ENCODE measurements at places on chromosomes 7 and 10.

DNA sequence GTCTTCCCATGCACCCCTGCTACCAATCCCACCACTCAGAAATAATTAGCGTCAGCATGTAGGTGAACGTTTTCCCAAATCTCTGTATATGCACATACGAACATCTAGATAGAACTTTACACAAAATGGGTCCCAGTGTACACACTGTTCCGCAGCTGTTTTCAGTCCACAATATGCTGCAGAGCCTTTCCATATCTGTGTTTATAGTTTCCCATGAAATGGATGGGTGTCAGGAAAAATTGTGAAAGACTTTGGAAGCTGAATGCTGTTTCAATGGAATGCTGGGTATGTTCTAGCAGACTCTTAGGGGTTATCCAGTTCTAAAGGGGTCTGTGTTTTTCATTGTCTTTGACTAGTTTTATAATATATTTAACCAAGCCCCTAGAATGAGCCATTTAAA, 13.8 kb downstream of the GRK5 start:
- no peak overlapping the region for H3K4me3 ChIP-seq
- peaks cover 81% of the 10 kb centered on the region for H3K4me1 ChIP-seq
- no peak overlapping the region for H3K27ac ChIP-seq
- H3K27me3 ChIP-seq, result no peaks in the 10 kb centered on the region
- no peak for DNase-seq

DNA sequence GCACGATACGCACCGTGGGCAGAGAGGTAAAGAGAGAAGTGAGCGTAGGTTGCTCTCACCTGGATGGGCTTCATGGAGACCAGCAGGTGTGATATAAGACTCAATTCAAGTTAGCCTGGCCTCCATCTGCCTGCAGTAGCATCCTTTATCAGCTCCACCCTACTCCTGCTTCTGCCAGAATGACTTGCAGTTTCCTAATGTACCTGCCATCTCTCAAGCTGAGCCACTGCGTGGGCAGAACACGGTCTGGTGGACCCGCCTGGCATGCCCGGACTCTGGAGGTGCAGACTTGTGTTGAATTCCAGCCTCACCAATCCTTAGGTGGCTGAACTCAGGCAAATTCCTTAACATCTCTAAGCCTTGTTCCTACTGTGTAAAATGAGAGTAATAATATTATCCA, 64.3 kb downstream of the STEAP1B start:
- no peak overlapping the region for H3K27ac ChIP-seq
- no peaks in the 10 kb centered on the region for H3K27me3 ChIP-seq
- DNase-seq, result no peak
- no peaks in the 10 kb centered on the region for H3K36me3 ChIP-seq
- no peaks in the 10 kb centered on the region for H3K4me1 ChIP-seq
- no peak overlapping the region for H3K4me3 ChIP-seq

DNA sequence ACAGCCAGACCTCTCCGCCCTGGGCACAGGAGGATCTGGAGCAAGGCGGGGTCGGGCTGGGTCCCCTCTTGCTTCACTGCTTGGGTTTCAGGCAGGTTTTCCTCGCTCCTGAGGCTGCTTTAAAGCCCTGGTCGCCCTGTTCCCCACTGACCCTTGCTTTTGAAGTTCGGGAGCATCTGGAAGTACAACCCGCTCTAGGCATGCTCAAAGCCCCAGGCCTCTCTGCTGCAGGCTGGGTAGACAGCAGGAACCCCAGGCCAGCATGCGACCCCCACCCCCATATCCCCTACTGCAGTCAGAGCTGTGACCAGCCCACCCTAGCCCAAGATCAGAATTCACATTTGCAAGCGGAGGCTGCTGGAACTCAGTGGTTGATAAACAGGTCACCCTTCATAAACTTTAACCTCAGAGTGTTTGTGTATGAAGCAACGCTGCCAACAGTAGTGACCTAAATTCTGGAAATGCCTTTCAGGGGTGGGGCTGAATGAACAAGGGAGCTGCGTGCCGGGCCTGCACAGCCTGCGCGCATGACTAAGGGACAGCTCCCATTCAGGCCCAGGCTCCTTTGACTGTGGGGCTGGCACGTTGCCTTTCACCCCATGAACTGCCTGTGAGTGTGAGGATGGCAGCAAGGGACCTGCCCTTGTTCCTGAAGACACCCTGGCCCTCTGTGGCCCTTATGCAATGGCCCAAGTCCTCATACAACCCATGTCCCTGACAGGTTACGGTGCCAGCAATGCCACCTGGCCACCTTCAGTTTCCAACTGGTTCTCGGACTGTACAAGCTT, 52.5 kb downstream of the PROSER2 start:
- no peaks in the 10 kb centered on the region for H3K27me3 ChIP-seq
- peak overlapping the region; percentile 83 for H3K27ac ChIP-seq
- no peak overlapping the region for H3K4me3 ChIP-seq

GRCh38 chr10:127774766-127775559, 38.0 kb downstream of the FOXI2 start:
- no peaks in the 10 kb centered on the region for H3K4me1 ChIP-seq
- no peak overlapping the region for H3K4me3 ChIP-seq
- no peaks in the 10 kb centered on the region for H3K27me3 ChIP-seq
- no peak overlapping the region for H3K27ac ChIP-seq

DNA sequence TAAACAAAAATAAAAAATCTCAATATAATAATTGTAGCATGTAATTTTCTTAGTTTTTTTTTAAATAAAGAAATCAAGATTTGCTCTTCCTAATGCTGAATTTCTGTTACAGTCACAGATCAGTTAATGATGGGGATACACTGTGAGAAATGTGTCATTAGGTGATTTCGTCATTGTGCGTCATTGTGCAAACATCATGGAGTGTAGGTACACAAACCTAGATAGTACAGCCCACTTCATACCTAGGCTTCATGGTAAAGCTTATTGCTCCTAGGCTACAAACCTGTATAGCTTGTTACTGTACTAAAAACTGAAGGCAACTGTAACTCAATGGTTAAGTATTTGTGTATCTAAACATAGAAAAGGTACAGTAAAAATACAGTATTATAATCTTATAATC, 74.4 kb upstream of the LSM8 start:
- no peaks in the 10 kb centered on the region for H3K4me1 ChIP-seq
- no peak for DNase-seq
- H3K4me3 ChIP-seq, result no peak overlapping the region
- no peaks in the 10 kb centered on the region for H3K27me3 ChIP-seq
- H3K27ac ChIP-seq, result no peak overlapping the region

GRCh38 chr10:76248649-76249200, 817.3 kb downstream of the LRMDA start:
- H3K27ac ChIP-seq, result no peak overlapping the region
- no peaks in the 10 kb centered on the region for H3K36me3 ChIP-seq
- no peak for DNase-seq
- H3K27me3 ChIP-seq, result no peaks in the 10 kb centered on the region
- H3K4me1 ChIP-seq, result no peaks in the 10 kb centered on the region
- H3K4me3 ChIP-seq, result no peak overlapping the region

DNA sequence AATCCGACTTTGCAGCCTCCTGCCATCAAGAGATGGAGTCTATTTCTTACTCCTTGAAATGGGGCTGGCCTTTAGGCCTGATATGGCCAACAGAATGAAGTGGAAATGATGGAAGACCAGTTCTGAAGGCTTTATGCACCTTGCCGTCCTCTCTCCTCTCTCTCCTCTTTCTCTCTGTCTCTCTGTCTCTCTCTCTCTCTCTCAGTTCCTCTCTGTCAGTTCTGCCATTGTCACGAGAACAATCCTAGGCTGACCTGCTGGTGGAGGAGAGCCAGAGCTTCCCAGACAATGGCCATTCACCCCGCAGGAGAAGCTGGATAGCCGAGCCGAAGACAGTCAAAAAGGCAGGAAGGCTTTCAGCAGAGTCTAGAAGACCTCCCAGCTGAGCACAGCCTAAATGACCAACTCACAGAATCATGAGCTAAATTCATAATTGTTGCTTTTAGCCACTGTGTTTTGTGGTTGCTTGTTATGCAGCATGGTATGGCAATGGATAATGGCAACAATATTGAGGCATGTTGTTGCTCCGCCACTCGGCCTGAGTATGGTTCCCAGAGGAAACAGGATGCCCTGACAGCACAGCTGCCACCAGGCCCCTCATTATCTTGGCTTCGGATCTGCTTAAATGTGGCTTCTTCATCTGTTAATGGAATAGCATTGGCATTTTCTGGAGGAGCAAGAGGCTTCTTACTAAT, 35.5 kb downstream of the FRMPD2 start:
- no peaks in the 10 kb centered on the region for H3K36me3 ChIP-seq
- no peaks in the 10 kb centered on the region for H3K4me1 ChIP-seq
- H3K27me3 ChIP-seq, result peaks cover 4% of the 10 kb centered on the region
- DNase-seq, result no peak
- no peak overlapping the region for H3K27ac ChIP-seq

GRCh38 chr7:48875045-48875916, 49.1 kb upstream of the CDC14C start:
- no peak for DNase-seq
- no peak overlapping the region for H3K27ac ChIP-seq
- no peaks in the 10 kb centered on the region for H3K36me3 ChIP-seq
- H3K4me1 ChIP-seq, result no peaks in the 10 kb centered on the region
- no peak overlapping the region for H3K4me3 ChIP-seq

DNA sequence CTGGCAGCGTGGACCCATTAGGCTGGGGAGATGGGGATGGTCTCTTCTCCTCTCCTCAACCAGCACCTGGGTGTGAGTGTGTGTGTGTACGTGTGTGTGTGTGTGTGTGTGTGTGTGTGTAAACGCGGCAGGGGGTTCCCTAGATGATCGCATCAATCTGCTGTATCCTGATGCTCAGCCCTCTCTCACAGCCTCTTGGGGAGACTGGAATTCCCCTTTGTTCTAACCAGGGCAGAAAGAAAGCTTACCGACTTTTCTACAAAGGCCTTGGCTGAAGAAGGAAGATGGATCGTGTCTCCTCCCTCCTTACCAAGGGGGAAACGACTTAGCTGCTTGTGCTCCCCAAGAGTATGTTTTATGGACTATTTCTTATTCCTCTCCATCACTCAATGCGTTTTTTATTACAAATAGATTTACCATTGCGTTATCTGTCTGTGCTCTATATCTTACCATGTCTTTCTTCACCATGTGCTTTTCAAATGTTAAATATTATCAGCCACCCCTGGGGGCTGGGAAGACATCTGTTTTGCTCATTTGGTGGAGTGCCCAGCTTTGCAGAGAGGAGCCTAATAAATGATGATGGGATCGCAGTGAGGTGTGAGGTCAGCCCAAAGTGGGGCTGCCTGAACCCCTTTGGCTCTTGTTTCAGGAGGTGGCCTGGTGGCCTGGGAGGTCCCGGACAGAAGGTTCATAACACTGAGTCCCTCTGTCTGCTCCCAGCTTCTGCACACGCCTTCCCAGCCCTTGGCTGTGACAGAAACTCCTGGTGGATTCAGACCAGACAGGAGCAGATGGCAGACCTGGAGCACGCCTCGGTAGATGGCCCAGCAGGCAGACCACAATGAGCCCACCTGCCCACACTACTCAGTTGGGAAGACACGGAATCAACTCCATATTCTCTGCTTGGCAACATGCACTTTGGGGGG, 262.0 kb downstream of the PRPF18 start:
- H3K4me3 ChIP-seq, result no peak overlapping the region
- H3K27ac ChIP-seq, result no peak overlapping the region
- DNase-seq, result no peak

GRCh38 chr10:96765406-96766240, 45.3 kb upstream of the PIK3AP1 start:
- peak; percentile 74 for DNase-seq
- no peaks in the 10 kb centered on the region for H3K4me1 ChIP-seq
- H3K36me3 ChIP-seq, result no peaks in the 10 kb centered on the region

- H3K27ac ChIP-seq, result no peak overlapping the region
- H3K4me1 ChIP-seq, result no peaks in the 10 kb centered on the region
- no peaks in the 10 kb centered on the region for H3K27me3 ChIP-seq
These were observed 342.9 kb downstream of the CALN1 start for GRCh38 chr7:72069263-72069662.

DNA sequence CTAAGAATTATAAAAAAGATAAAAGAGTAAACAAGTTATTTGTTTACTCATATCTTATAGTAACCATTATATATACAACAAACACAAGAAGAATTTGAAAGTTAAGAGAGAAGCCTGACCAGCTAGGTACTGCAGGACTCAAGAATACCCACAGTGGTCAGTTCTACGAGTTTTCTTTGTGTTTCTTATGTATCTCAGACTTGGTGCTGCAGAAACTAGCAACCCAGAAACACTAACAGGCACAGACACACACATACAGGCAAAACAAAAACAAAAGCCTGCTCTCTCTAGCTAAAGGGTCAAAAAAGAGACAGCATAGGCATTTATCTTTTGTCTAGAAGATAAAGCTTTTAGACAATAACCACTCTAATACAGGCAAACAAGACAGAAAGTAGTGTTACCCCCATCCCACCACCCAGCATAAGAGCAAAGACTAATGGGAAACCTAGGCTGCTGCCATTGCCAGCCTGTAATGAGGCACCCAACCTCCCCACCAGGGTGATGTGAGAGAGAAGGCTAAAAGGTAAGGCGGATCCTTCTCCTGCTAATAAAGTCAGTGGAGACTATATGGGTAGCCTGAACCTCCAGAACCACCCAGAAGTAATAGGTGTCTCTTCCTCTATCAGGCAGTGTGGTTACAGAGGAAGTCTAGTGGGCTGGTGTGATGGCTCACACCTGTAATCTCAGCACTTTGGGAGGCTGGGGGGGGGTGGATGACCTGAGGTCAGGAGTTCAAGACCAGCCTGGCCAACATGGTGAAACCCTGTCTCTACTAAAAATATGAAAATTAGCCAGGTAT, 113.9 kb downstream of the DNAJC1 start:
- H3K4me1 ChIP-seq, result no peaks in the 10 kb centered on the region
- no peak for DNase-seq

GRCh38 chr10:35364808-35365207, 28.5 kb downstream of the CCNY start:
- no peak for DNase-seq
- H3K4me3 ChIP-seq, result no peak overlapping the region
- peaks cover 6% of the 10 kb centered on the region for H3K36me3 ChIP-seq

DNA sequence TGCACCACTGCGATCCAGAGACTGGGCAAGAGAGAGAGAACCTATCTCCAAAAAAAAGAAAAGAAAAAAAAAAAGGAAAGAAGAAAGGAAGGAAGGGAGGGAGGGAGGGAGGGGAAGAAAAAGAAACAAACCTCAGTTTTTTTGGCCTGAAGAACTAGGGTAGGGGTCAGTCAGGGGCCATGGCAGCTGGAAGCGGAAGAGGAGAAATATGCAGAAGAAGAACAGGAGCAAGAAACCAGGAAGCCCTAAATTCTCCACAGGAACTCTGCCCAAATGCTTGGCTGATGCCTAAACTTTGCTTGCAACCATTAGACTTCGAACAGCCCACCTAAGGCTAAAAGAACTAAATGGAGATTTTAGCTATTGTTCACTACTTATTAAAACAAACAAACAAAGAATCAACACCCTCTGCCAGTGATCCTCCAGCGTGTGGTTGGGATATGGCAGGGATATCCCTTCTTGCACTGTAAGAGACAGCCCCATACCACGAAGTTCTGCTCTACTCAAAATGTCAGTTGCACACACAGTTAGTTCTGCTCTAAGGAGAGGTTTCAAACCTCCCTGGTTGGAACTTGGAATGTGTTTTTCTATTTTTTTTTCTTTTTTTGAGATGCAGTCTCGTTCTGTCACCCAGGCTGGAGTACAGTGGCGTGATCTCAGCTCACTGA, 139.5 kb downstream of the FAM107B start:
- no peak for DNase-seq
- H3K36me3 ChIP-seq, result no peaks in the 10 kb centered on the region
- no peaks in the 10 kb centered on the region for H3K4me1 ChIP-seq
- no peak overlapping the region for H3K4me3 ChIP-seq

All from tibial nerve (tissue), 4 donors.